Common myeloid progenitor, CD34-positive (primary cell): ENCODE measurements at places on chromosomes 12 and 14.

- no peak for DNase-seq
These were observed 39.5 kb downstream of the TPCN1 start for GRCh38 chr12:113260636-113261300.

DNA sequence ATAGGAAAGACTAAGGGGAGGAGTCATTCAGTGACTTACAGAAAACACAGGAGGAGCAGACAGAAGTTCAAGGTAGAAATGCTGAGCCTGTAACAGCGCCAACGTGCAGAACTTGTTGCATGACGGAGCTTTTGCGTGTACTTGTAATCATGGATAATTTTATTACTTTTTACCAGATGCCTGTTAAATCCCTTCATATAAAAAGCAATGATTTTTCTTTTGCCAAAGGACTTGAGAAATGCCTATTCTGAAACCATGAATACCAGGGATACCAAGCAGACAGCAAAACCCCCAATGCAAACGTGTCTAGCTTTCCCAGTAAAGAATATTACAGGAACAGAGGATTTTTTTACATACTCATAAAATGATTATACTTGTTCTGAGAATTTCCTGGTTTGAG is 163.6 kb upstream of the GSC start:
- DNase-seq, result no peak

GRCh38 chr12:92621833-92622232 is 81.0 kb upstream of the PLEKHG7 start:
- no peak for DNase-seq

- DNase-seq, result no peak
These were observed 176.1 kb downstream of the RMST start for GRCh38 chr12:97638739-97639138.

DNA sequence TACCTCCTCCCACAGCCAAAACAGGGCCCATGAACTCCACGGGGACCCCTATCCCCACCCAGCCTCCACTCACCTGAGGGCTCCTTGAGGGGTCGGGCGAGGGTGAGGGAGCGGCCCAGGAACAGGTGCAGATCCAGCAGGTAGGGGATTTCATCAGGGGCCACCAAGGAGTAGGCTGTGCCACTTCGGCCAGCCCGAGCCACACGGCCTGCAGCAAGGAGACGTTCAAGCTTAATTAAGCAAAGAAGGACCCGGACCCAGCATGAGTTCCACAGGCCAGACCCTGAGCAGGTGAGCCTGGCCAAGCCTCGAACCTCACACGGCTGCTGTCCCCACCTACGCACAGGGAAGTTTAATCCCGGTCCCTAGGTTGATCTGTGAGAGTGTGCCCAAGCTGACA is 15.6 kb downstream of the DDX54 start:
- no peak for DNase-seq

DNA sequence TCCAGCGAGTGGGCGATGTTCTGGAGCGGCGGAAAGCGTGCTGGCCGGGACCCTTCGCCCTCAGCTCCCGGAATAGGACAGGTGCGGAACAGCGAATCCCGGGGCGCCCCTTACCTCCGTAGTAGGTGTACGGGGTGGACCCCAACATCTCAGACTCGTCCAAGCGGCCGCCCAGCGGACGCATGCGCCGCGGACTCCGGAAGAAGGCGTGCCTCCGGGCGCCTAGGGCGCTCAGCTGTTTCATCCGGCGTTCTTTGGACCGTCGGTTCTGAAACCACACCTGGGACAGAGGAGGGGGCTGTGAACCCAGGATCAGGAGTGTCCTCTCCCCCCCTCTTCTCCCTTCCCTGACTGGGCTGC is 4.5 kb downstream of the LHX5 start:
- DNase-seq, result no peak

GRCh38 chr14:89399594-89400068 is 17.4 kb downstream of the FOXN3 start:
- DNase-seq, result peak; percentile 64

GRCh38 chr12:6069437-6070093 is 54.9 kb downstream of the VWF start:
- no peak for DNase-seq
